Muscle of arm (tissue), 14 donors: ENCODE measurements at places on chromosomes 6 and 20. TPM values are rescaled to one million over a fixed set of nuclear protein-coding genes. Genes with fewer than 3 reads are reported as not detected.

DNA sequence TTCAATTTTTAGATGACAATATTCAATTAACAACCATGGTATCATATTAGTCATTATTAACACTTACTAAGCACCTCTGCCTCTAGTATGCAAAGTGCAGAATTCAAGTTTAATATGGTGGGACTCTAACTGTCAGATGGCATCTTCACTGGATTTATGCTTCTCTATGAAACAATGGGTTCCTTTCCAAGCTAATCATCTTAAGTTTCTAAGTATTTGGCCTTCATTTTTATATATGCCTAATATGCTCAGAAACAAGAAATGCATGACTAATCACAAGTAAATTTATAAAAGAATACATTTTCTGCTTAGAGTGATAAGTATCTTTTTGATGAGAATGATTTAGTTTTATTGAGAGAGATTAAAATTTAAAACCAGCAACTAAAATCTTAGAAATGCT is 144.7 kb downstream of the HIVEP2 start:
- DNase-seq = no peak

The NHSL1 gene
- 257 TPM for polyA plus RNA-seq

DNA sequence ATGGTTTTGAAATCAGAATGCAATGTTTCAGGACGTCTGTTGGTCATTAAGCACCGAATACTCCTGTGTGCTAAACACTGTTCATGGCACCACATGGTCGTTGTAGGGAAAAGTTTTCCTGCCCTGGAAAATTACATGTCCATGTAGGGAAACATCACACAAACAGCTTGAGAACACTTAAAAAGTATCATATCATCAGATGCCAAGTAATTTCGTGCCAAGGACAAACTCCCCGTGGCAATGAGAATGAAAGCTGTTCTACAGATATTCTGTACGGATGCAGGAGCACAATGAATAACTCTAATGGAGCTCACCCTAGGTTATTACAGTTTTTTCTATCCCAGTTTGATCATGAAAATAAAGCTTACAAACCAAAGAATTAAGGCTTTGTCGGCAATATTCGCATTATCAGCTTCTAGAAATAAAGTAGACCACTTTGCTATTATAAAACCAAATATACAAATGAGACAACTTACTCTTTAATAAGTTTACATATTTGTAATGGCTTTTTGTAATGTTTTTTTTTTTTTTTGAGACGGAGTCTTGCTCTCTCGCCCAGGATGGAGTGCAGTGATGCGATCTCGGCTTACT is 4.6 kb upstream of the DST start:
- peak; percentile 37 for DNase-seq

- DNase-seq = no peak
These were observed 37.3 kb downstream of the RBM38 start for GRCh38 chr20:57428324-57429158.

DNA sequence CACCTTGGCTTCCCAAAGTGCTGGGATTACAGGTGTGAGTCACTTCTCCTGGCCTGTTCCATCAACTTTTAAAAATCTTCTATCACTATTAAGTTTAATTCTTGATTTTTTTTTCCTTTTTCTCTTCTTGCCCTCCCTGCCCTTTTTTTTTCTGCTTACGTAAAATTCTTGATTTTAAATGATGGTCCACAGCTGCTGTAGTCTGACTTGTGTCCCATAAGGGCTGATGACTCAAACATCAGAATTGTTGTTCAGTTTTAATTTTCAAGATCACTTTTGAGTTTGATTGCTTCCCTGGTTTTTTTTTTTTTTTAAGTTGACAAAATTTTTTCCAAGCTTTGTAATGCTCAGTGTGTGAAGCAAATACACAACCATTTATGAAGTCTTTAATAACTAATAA is 61.9 kb downstream of the CBFA2T2 start:
- DNase-seq = no peak

- no peak for DNase-seq
These were observed 39.4 kb upstream of the MAFB start for GRCh38 chr20:40728470-40728869.

DNA sequence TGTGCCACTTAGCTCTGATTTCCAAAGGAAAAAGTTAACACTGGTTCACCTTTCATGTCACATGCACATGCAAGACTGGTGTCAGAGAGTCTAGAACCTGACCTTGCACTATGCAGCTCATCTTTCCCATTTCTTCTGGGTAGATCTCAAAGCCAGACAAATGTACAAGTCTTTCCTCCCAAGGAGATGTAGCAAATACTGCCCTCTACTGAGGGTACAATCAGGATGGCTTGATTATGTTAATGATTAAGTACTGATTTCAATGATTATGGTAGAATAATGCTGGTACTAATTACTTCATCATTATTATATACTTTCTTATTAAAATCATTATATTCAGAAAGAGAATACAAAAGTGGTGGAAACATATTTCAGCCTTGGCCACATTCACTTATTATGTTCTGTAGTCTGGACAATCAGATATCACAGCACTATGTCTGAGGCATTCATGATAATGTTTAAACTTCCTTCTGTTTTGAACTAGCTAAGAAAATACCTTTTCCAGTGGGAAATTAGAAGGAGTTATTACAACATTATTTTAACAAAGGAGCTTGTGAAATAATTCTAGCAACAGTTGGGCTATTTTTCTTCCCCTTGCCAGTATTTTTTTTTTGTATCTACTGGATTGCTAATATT is 68.5 kb upstream of the FOXO3 start:
- peak; percentile 50 for DNase-seq

DNA sequence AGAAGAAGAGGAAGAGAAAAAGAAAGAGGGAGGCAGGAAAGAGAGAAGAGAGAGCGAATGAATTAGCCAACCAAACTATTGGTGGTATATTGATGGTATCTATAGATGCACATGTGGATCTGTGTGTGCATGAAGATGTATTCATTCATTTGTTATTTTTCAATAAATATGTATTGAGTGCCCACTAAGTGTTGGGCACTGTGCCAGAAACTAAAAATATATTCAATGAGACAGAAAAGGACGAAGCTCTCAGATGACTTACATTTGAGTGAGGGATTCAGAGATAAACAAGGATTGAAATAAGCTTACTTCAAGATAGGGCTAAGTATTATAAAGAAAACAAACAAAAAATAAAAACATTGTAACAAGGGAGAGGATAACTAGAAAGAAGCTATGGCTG is 154.9 kb downstream of the TSHZ2 start:
- DNase-seq = no peak

GRCh38 chr6:167936051-167936450 is 61.4 kb upstream of the KIF25 start:
- DNase-seq = no peak

GRCh38 chr20:15476186-15476585 is 1097.1 kb downstream of the KIF16B start:
- no peak for DNase-seq

The TREML1 gene
- polyA plus RNA-seq = not detected

DNA sequence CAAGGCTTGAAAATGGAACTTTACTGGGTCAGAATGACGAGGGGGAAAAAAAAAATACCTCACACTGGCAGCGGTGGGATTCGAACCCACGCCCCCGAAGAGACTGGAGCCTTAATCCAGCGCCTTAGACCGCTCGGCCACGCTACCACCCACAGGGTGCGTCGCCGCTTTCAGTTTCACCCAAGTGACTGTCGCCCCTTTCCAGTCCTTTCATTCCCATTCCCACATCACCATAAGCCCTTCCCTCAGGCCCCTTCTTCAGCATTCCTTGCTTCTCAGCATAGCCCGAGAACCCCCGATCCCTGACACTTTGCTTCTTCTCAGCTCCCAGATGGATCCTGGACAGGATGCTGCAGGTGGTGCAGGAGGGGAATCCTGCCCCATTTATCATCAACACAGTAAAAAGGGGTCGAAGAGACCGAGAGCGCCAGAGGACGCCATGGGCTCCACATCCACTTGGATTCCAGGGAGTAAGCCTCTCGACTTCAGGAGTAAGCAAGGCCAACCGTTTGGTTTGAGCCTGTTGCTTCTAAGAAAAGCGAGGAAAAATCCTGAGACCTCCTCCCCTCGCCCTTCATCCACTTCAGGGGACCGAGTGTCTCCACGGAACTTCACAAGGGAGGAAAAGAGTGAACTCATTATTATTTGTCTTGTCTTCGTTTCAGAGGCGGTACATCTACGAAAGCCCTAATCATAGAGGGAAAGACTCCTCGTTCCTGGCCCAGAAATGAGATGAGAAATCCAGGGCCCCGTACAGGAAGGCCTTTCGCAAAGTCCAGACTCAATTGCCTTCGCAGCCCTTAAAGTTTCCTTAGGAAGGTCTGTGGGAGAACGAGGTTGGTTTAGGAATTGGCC is 20.0 kb upstream of the TRIM27 start:
- peak; percentile 55 for DNase-seq

GRCh38 chr6:125077453-125077852 is 76.1 kb upstream of the TPD52L1 start:
- DNase-seq = no peak

- no peak for DNase-seq
These were observed 55.7 kb downstream of the GNAS start for GRCh38 chr20:58908221-58908620.

DNA sequence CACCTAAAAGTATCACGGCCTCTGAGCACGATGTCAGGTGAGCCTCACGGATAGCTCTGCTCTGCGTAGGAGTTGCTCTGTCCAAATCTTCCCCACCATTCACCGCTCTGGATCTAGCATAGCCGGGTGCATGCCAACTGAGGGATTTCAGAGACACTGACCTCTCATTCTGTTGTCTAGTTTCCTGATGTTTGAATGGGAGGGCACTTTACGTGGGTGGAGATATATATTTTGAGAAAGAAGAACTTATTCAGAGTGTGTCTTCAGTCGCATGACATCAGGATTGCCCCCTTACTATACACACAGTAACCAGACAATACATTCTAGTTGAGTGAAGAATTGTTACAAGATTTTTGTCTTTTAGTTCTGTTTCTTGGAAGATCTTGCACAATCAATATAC is 96.5 kb upstream of the CITED2 start:
- DNase-seq = no peak

DNA sequence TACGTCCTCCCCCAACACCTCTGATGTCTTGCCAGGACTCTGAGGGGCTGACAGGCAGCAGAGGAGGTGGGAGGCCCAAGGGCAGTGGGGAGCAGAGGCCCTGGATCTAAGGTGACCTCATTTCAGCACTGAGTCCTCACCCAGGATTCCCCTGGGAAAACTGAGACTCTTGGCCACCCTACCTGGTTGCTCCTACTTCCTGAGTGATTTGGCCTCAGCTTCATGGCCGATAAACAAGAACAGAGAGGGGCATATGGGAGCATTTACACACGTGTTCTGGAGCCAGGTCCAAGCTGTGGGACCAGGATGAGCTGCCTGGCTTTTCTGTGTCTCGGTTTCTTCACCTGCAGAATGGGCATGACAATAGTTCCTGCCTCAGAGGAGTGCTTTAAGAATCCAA is 133.8 kb downstream of the ANKRD60 start:
- DNase-seq = no peak

GRCh38 chr6:28615955-28616747 is 90.5 kb downstream of the GPX5 start:
- DNase-seq = no peak

The MCCD1 gene
- not detected for polyA plus RNA-seq

- no peak for DNase-seq
These were observed 3.4 kb upstream of the ZBTB46 start for GRCh38 chr20:63834491-63834880.

- no peak for DNase-seq
These were observed 203.5 kb upstream of the JAG1 start for GRCh38 chr20:10877342-10877741.

GRCh38 chr6:160238761-160239751 is 19.6 kb downstream of the SLC22A2 start:
- no peak for DNase-seq

DNA sequence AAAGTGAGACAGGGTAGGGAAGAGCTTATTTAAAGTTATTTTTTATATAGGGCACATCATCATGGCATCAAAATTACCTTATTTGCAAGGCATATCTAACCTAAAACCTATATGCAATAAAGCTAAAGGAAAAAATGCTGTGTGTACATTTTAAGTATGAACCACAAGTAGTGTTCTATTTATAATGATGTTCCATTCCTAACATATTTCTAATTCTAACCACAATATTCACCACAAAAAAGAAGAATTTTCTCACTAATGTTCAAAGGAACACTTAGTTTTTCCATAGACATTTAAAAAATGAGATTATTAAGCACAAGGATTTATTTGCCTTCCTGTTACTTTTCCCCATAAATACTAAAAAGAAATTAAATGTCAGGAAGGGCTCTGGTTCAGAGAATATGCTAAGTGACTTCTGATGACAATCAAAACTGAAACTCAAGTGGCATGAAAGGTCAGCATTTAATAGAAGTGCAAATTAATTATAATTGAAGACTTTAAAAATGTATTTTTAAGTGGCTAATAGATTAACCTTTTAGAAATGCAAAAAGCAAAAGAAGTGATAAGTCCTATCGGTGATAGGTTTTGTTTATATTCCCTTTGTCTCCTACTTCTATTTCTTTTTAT is 25.1 kb downstream of the GPR63 start:
- no peak for DNase-seq

The OR12D3 gene
- polyA plus RNA-seq = not detected

The RRAGD gene
- 129 TPM for polyA plus RNA-seq

The TRIM40 gene
- 0.13 TPM for polyA plus RNA-seq

DNA sequence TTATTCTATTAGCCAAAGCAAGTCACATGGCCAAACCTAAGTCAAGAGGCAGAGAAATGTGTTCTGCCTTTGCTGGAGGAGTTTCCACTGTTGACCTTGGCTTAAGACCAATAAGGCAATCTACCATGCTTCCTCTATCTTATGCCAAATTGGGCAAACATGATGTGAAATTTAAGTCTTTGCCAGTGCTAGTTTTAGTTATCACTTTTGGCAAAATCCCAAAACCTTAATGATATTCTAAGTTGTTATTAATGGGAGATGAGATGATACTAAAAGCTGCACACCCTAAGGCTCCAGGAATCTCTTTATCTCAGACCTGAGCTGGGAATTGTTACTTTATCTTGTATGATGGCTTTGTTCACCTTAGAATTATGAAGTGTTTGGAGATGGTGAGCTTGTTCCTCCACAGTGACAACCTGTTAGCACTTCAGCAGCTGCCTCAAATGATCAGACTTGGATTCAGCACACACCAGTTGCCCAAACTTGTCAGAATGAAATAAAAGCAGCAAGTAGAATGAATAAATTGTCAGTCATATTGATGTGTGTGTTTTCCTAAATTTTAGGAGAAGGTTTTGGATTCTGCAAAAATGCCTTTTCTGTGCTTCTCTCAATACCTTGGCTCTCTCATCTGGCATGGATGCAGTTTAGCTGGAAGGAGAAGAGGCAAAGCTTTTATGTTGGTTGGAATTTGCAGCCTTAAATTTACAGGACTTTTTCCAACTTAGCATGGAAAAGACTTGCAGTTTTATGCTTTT is 49.3 kb downstream of the RIN2 start:
- DNase-seq = peak; percentile 67

GRCh38 chr20:37204056-37204455 is 24.7 kb upstream of the MROH8 start:
- no peak for DNase-seq

The ROS1 gene
- polyA plus RNA-seq = 0.38 TPM

The OPRM1 gene
- polyA plus RNA-seq = not detected
